Stimulated activated CD8-positive, alpha-beta memory T cell treated with anti-CD3 and anti-CD28 coated beads, Interleukin-4, amount 100 ng/mL, for 1 hour (primary cell): ENCODE measurements at places on chromosomes 12 and 14.

DNA sequence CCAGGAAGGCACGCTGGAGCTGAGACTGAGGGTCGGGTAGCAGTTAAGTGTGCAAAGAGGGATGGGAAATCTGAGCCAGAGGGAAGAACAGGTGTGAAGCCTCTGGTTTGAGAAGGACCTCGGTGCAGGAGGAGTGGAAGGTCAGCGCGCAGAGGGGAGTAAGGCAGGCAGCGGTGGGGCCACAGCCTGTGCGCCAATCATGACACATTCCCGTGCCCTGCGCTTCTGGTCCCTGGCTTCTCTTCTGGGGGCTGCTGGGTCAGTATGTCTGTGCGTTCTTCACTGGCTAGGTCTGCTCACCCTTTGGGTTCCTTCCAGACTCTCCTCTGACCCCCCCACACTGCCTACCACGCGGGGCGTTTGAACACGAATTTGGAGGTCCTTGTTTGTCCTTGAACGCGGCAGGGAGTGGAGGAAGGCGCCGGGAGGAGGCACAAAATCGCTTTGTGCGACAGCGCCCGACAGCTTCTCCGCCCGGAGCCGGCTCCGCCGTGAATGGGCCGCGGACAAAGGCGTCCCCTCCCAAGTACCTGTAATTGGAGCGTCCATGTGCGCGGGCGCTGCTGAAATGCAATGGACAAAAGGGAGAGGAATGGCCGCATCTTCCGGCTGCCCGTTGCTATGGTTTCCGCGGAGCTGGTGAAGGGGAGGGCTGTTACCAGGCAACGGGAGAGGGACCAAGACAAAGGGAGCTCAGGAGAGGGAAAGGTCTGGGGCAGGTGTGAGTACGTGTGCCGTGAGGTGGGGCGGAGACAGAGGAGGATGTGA is 207.2 kb upstream of the SRRM4 start:
- DNase-seq: no peak

- no peak for DNase-seq
Measured at GRCh38 chr12:12350868-12351463, 924 bp upstream of the MANSC1 start.

DNA sequence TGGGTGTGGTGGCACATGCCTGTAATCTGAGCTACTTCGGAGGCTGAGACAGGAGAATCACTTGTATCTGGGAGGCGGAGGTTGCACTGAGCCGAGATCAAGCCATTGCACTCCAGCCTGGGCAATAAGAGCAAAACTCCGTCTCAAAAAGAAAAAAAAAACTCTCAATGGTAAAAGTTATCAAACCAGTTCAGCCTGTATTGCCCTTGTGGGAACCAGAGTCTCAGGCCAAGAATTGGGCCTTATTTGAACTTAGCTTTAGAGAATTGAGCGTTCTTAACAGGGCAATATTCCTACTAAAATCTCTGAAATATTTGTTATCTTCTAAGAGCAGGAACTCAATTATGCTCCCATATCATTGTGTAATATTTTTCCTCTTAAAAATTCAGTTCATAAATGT is 7.7 kb upstream of the MDM2 start:
- no peak for DNase-seq

- no peak for DNase-seq
Measured at GRCh38 chr14:69484444-69485314, at the start of gene PLEKHD1. Gene PLEKHD1, plus strand, starts transcription at chr14:69484728. Its CDS starts 238 bp downstream, at chr14:69484966.

DNA sequence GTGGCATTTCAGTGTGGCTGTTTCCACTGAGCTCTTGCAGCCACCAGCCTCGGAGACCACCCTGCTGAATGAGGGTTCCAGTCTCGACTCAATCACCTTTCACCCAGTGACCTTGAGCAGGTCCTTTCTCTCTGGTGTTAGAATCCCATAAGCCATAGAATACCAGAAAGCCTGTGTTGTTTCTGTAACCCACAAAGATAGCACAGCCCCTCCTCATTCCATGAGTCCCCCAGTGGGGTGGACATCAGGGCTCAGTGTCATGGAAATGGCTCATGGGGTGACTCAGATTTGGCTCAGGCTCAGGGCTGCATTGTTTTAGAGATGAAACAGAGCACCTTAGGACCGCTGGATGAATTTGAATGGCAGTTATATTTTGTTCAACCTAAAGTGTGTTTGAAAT is 171.5 kb downstream of the PTPN11 start:
- no peak for DNase-seq

GRCh38 chr12:22457085-22457484 is 87.3 kb downstream of the C2CD5 start:
- no peak for DNase-seq

DNA sequence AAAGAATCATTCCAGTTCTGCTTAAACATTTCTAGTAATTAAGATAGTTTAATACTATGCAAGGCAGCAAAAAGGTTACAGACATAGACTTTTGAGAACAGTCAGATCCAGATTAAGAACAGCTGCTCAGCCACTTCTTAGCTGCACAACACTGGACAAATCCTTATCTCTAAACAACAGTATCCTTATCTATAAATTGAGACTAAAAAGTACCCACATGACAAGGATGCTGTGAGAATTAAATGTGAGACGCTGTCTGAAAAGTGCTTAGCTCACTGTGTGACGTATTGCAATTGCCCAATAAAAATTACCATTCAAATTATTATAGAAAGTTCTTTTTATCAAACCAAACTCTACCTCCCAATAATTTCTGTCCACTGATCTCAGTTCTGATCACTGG is 35.5 kb downstream of the BORCS5 start:
- DNase-seq: no peak

GRCh38 chr12:22042976-22043669 is 2.9 kb upstream of the CMAS start:
- no peak for DNase-seq

DNA sequence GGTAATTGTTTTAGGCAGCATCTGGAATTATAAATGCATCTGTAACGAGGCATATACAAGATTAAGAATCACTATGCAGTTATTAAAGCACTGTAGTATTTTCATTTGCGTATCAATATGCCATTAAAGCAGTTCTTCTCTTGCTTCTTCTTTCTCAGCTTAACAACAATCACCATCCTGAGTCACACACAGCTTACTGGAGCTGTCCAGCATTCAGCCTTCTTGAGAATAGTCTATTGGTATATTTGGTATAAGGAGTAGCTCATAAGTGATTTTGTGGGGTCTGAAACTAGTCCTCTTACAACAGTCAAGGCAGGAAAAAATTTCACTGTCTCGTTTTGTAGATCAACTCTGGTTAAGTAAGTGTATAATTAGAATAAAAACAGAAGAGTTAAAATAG is 523.0 kb upstream of the FOXG1 start:
- DNase-seq: no peak

- no peak for DNase-seq
Measured at GRCh38 chr14:53663709-53664108, 292.9 kb downstream of the BMP4 start.

- peak; percentile 8 for DNase-seq
Measured at GRCh38 chr14:96363751-96364336, 518 bp downstream of the GSKIP start.

DNA sequence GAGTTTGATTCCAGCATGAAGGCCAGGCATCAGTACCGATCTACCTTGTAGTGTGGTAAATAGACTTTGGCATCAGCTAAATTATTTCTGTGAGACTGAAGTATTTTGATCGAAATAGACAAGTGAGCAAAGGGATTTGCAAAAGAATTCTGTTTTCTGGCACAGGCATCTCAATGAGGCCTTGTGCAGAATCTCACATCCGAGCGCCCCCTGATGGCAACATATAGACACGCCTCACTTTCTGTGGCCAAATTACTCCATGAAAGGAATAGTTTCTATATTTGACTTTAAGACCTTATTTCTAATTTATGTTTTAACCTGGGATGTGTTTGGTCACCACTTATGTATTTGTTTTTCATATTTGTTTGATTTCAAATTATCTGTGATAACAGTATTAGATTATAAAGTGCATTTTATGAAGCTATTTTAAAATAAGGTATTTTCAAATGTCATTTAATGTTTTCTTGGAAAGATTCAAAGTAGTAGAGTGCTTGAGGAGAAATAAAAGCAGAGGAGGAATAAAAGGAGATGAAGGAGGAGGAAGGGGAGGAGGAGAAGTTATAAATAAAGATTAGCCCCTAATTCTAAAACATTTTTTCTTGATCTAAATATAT is 731.9 kb downstream of the NRXN3 start:
- DNase-seq: no peak

GRCh38 chr12:85755760-85756159 is 80.4 kb downstream of the RASSF9 start:
- DNase-seq: no peak

DNA sequence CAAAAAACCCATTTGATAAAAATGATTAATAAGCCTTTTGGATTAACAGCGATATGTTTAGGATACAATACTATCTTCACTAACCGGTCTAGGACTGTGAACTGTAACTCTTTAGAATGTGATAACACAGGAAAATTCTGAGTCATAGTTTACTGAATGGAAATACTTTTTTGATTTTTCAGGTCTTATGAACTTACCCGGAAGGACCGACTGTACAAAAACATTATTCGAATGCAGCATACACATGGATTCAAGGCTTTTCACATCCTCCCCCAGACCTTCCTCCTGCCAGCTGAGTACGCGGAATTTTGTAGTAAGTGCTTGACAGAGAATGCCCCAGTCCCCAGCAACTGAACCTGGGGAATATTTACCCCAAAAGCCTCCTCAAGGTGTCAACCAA is 29.0 kb downstream of the TTLL5 start:
- DNase-seq: no peak

DNA sequence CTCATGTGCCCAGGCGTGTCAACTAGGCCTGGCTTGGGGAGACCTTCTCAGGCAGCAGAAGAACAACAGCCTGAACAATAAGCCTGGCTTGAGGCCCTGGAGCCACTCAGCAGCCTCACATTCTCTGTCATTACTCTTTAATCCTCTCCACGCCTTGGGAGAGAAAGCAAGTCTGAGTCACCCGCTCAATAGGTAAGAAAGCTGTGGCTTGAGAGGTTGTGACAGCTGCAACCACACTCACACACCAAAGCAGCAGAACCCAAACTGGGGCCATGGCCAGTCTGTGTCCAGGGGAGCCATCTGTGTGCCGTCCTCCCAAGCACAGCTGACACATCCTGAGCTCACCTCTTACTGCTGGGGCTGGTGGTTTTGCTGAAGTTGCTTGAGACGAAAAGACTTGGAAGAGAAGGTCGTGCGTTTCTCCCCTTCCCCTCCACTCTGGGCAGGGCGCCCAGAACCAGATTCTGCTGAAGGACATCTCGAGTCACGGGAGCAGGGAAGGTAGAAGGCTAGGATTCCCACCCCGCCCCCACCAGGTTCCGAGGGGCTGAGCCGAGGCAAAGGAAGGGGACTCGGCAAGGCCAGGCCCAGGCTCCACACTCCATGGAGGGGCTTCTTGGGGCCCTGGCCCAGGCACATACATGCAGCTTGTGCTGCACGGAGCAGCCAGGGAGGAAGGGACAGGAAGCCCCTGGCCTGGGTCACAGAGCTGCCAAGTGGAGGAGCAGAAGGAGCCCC is 5.5 kb downstream of the TMEM63C start:
- no peak for DNase-seq

DNA sequence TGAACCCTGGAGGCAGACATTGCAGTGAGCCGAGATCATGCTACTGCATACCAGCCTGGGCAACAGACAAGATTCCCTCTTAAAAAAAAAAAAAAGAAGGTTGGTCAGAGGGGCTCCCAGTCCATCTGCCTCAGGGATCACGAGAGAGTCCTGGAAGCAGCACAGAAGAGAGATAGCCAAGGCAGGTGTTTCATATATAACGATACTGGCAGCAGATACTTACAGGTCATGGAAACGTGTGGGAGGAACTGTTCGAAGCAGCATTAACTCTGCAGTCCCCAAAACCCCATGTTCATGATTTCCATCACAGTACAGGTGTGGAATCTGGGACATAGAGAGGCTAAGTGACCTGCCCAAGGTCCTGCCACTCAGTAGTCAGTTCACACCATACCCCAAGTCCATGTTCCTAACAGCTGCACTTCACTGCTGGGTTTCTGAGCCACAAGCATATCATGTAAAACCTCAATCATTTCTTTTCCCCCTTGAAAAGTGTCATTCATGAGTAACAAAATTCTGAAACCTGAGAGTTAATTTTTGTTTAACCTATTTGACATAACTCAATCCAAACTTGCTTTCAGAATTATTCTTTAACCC is 16.7 kb downstream of the CDK2AP1 start:
- DNase-seq: no peak

DNA sequence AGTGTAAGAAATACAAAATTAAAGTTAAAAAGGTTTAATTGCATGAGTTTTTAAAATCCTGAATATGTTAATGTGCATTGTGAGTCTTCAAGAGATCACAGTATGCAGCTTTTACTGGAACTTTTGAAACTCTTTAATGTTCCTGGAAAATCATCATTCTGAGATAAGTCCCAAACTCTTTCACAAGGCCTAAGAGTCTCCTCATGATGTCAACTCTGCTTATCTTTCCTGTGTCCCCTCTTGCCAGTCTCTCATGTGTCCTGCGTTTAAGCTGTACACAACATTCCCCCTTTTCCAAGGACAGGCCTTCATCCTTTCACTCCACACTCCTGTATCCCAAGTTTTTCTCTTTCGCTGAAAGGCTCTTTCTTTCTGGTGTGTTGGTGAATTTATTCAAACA is 380.1 kb downstream of the SOX5 start:
- DNase-seq: no peak

- DNase-seq: no peak
Measured at GRCh38 chr14:51396222-51396815, 156.3 kb downstream of the TMX1 start.

DNA sequence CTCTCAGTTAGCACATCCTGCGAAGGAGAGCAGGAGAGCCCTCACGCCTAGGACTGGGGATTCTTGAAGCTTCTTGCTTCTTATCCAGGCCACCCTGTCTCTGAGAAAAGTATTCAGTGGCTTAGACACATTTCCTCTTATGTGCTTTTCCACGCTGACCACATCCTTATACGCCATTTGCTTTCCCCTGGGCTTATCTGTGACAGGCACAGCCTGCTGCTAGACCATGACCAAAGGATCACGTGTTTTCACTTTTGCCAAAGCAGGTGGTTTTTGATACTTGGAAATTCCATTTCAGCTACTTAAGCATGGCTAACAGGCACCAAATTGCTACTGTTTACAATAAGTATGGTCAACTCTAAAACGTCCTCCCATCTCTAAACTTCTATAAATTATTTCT is 587.4 kb downstream of the AACS start:
- no peak for DNase-seq

DNA sequence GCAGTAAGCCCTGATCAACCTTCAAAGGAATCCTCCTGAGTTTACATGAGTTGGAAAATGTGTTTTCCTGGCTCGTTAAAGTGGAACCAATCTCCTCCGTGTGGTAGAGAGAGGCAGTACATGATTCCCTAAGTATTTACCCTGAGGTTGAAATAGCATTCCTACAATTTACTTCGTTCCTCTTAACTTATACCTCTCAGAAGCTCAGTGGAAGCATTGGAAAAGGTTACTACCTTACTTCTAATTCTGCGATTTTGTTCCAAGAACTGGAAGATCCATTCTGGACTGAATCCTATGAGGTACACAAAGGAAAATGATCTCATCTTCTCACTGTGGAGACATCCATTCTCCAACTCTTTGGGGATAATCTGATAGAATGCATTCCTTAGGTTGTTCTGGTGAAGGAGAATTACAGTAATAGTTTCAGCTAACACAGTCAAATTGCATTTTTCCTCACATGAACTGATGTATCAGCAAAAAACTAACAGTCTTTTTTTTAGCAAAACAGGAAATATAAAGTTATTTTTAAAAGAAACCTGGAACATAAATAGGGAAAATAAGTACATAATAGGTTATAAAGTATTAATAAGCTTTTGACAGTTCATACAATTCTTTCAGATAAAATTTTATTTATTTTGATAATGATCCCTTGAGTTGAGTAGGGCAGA is 475.6 kb downstream of the PDZRN4 start:
- no peak for DNase-seq
